Activated naive CD4-positive, alpha-beta T cell treated with anti-CD3 and anti-CD28 coated beads, Interleukin-2, amount 50 U/mL, for 16 hours (primary cell): ENCODE measurements at places on chromosomes 3 and 15.

GRCh38 chr3:59406943-59407342 is 357.1 kb upstream of the CFAP20DC start:
- DNase-seq: no peak

GRCh38 chr3:30082652-30083051 is 523.7 kb upstream of the TGFBR2 start:
- no peak for DNase-seq

DNA sequence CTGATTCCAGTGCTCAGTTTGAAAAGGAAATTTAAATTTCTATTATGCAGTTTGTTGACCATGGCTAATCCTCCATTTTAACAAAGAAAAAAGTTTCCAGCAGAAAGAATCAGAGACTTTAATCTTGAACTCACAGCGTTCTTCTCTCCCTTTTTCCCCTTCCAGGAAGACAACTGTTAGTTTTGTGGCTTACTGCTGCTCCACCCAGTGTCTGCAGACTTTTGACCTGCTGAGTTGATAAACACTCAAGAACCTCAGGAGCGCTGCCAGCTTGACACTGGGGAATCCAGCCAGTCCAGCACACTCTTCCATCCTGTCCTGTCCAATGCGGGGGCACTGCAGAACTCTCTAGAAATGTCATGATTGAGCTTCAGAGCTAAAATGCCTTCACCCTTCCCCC is 134.6 kb downstream of the LRRC28 start:
- no peak for DNase-seq

DNA sequence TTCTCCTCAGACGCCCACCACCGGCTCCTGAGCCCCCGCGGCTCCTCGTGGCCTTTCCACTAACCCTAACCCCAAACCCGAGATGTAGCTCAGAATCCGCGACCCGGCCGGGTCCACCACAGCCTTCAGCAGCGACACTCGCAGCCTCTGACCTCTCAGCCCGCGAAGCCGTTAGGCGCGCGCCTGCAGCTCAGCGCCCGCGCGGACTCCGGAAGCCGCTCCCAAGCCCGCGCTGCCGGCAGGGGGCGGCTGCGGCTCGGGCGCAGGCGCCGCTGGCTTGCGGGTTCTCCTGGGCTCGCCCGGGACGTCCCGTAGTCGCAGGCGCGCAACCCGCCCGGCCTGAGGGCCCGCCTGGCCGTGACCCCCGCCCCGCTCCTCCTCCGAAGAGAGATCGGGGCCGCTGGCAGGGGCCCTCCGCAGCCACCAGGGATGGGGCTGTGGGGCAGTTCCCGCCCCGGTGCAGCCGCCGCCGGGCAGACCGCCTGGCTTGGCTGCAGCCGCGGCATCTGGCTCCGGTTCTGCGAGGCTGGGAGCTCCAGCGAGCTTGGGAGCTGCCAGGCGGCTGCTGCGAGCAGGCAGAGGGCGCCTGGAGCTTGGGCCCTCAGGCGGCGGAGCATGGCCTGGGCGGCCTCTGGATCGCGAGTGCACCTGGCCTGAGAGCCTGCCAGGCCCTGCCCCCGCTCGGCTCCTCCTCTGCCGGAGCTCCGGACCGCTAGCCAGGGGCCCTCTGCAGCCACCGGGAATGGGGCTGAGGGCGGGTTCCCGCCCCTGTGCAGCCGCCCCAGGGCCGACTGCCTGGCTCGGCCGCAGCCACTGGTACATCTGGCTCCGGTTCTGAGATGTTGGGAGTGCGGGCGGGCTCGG is 120.7 kb downstream of the LMLN start:
- DNase-seq: peak; percentile 80

- DNase-seq: no peak
Measured at GRCh38 chr3:194328053-194328657, 23.0 kb downstream of the CPN2 start.

DNA sequence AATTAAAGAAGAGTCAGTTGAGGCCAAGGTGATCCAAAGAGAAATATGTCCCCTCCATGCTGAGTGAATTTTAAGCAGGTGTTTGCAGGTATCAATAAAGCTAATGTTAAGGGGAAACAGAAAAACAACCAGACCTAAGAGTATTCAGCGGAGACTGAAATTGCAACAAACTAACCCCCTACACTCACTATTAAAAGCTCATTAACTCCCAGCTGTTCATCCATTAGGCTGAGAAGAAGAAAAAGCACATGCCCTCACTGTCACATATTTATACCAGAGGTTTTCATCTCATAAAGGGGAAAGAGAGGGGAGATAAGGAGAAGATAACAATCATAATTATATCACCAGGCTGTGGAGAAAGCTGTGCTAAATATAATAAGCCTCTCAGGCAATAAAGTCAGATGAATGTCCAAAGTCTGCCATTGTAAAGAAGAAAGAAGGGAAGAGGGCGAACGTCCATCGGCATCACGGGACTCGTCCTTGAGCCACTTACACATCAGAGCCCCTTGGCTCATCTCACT is 145.2 kb downstream of the TAFA4 start:
- no peak for DNase-seq

DNA sequence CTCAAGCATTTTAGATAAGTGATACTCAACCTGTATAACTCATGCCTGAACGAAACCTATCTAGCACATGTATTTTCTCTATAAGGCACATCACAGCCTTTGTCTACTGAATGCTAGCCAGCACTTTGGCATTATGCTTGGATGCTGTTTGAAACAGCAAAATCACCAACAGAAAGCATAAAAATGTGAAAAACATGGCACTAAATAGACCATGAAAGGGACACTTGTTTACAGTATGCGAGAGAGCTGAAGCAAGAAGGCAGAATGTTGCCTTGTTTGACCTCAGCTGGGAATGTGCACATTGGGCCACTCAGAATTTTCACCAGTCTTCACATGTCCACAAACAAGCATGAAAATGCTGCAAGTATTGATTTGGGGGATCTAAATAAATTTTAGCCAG is 59.5 kb downstream of the MINDY2 start:
- DNase-seq: no peak

DNA sequence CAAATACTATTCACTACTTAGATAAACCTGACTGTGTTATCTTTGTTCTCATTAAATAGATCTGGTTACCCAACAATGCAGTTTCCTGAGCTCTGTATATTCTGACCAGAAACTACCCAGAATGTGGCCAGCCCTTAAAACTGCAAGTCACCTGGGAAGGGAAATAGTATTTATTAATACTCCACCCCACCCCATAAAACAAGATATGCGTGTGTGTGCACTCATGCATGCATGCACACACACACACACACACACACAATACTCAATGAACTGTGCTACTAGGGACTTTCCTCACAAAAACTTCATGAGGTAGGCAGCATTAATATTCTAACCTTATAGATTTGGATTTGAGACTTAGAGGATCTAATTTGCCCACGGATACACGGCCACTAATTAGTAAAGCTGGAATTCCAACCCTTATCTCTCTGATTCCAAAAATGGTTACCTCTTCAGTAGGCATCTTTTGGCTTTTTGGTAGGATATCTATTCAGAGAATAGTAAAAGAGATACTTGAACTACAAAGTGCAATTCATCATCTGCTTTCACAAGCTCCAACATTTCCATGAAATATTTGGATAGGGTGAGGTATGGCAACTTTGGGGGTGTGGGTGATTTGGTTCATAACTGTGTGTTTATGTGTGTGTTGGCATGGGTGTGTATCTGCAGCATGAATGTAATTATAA is 197.0 kb upstream of the CFAP20DC start:
- no peak for DNase-seq

- no peak for DNase-seq
Measured at GRCh38 chr3:134722969-134723368, 72.1 kb upstream of the EPHB1 start.

DNA sequence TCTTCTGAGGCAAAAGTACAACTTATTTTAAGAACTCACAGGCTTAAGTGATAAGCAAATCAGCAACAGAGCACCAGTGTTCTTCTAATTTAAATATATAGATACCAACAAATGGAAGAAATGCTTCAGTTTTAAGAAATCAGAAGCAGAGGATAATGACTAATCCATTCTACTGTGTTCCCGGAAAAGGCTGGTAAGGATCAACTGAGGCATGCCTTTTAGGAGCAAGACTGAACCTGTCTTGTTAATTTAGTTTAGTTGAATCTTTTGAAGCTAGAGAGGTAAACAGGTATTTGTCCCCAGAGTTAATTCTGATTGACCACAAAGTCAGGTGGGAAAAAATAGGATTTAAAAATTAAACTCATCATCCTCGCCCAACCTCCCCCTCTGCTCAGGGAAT is 51.8 kb downstream of the TAMM41 start:
- DNase-seq: no peak

DNA sequence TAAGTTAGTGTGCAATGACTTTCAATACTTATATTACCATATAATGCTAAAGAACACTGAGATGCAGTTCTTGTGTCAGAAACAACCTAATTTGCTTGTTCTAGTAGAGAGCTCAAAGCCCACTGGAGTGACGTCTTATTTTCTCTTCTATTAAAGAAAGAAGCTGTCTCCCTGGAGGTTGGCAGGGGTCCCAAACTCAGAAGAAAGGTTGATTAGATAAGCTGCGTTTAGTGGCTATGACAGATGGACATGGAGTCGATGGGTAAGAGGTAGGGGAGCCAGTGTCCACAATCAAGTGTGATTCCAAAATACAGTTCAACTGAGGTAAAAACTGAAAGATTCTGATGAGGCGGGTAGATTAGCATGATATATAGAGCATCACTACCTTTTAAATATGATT is 363.6 kb downstream of the NLGN1 start:
- DNase-seq: no peak

DNA sequence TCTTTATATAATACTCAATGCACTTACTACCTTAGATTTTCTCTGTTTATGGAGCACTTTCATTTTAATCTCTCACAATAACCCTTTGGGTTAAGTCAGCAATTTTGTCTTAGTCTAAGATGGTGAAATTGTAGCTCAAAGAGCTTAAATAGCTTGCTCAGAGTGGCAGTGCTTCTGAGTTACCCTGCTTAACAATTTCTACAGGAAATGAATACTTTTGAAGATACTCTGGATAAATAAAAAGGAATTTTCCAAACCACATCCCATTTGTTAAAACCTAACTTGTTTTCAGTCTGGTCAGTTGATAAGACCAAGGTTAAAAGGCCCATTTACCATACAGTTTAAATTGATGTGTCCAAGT is 37.2 kb downstream of the HMG20A start:
- no peak for DNase-seq

DNA sequence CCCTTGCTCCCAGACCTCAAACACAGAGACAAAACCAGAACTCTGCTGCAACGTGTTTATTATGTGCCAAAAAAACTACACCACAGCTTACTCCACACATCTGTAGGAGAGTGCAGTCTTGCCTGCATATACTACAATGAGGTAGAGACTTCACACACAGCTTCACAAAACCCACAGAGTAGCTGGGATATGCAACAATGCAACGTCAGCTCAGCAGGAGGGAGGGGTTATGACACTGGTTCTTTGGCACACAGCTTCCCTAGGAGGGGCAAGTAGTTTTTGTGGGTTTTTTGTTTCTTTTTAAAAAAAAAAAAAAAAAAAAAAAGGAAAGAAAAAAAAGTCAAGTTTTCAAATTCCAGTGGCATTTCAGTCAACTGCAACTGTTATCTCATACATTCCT is 2.9 kb upstream of the RPS17 start:
- DNase-seq: no peak

- no peak for DNase-seq
Measured at GRCh38 chr3:67215690-67216089, 217.6 kb downstream of the KBTBD8 start.

DNA sequence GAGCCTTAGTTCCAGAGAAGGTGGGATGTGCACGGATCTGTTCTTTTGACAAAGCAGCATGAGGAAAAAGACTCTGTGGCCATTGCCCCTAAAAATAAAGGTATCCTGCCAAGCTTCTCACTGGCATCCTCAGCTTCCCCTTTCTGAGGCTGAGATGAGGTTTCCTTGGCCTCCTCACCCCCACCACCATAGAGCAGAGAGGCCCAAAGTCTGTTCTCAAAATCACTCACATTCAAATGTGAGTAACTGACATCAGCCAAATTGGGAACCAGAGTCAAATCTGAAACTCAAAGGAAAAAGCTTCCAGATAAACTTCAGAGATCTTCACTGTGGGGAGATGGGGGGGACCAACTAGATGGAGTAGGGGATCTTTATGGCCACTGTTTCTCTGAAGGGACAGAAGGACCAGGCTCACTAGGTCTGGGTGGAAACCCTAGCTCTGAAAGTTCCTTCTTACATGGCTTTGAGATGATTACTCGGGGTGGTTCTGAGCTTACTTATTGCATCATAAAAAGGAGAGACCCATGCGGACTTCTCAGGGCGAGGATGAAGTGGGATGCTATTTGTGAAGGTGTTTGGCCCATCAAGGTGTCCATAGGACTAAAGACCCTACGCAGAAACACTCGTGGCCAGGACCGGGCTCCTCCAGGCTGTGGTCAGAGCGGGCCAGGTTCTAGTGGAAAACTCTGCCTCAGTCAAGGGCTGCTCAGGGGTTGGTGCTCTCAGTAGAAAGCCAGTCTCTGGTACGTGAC is 61.5 kb upstream of the MEF2A start:
- no peak for DNase-seq

DNA sequence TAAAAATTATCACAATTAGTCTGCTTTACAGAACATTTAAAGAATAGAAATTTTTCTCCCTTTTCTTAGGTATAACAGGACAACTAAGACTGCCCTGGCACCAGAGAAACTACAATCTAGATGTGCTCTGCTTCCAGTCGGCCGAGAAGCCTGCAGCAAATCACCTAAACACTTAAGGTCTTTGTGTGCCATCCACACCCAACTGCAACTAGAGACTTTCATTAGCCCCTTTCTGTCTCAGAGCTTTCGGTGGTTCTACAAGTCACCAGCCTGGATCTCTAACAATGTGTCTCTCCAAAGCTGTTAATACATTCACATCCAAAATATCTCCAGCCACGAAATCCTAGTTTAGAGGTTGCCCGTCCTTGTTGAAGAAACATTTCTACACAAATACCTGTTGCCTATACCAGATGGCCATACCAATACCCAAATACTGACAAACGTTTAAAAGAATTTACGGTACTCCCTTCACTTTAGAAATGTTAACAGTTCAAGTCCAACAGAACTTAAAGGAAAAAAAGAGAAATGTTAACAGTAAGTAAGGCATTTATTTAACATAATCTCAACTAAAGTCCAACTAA is 6.7 kb downstream of the PRC1 start:
- no peak for DNase-seq

DNA sequence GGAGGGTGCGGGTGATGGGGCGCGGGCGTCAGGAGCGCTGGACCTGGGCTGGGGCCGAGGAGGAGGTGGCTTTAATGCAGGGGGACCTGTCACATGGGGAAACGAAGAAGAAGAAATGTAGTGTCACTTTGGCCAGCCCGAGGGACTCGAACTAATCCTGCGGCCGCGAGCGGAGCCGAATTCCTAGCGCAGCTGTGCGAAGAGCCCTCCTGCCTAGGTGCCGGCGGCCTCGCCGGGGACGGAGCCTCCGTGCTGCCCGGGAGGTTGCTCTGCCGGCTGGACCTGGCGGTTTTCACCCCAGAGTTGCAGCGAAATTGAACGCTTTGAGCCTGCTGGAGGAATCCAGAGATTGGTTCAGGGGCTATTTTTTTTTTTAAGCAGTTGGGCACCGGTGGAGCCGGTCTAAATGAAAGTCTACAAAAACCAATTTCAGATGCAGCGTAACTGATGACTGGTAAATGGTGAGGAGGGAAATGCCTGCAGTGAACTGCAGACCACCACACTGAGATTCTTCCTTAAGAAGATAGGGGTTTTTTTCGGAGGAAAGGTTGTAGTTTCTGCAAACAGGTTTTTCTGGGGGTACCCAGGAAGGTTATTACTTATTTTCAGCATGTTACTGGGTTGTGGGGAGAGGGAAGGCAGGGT is 662 bp downstream of the TMEM108 start:
- no peak for DNase-seq

- no peak for DNase-seq
Measured at GRCh38 chr15:43006991-43007390, 86.4 kb upstream of the TTBK2 start.
